GM19239 (cell line): ENCODE measurements at places on chromosomes 1 and 21.

GRCh38 chr1:87513966-87514660, 185.4 kb downstream of the LMO4 start:
- DNase-seq: no peak

DNA sequence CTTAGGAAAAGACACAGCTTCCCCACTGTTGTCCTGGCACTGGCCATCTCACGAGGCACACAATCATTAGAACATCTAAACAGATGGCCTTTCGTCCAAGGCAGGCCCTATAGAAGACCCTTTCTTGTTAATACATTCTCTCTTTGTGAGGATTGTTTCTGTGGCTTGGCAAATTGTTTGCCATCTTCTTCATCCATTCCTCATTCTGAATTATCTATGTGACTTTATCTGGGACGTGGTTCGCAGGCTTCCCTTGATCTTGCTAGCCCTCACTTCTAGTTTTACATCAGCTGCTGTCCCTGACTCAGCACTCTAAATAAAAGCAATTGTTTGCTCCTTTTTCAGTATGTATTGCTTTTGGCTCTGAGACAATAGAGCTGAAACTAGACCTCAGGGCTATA, 101.1 kb upstream of the ZC3H11B start:
- no peak for DNase-seq

GRCh38 chr1:230084408-230085177, 17.6 kb downstream of the GALNT2 start:
- no peak for DNase-seq

GRCh38 chr1:78301141-78301540, 189.6 kb upstream of the PTGFR start:
- no peak for DNase-seq

GRCh38 chr1:24489674-24490073, 13.0 kb upstream of the RCAN3 start:
- no peak for DNase-seq

GRCh38 chr1:91774520-91775203, 111.3 kb downstream of the TGFBR3 start:
- DNase-seq: no peak

GRCh38 chr1:6466023-6466422, at the start of gene TNFRSF25:
Gene TNFRSF25 (minus strand): TSS chr1:6466173. CDS start chr1:6466107, 66 bp downstream.
- DNase-seq: no peak

GRCh38 chr1:38997034-38997900, 6.2 kb downstream of the AKIRIN1 start:
- DNase-seq: no peak

DNA sequence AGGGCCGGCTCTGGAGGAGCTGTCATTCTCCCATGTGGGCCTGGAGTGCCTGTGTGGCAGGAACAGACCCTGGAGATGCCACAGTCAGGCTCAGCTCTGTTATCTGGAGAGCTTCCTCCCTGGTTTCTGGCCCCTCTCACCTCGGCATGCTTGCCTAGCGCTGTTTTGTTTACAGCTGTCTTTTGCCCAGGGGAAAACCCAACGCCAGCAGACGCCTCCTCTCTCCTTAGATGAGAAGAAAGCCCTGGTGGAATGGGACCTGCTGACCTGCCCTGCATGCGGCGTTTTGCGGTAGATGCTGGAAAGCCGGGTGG, 104.9 kb downstream of the CRYAA start:
- DNase-seq: no peak

DNA sequence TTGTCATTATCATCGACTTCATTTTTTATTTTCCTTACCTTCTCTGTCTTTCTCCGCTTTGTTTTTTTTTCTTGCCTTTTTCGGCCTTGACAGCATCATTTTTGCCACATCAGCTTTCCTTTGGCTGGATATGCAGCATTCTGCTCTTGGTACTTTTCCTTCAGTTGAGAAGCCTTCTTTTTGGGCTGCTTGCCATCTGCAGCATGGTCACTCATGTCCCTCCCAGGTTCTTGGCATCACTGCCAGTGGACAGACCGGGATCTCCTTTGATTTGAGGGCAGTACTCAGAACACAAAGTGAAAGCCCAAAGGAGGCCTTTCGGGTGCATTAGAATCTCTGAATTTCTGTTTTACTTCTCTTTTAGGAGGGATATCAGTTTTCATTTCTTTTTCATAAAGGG, 3.7 kb upstream of the PARP1 start:
- DNase-seq: no peak

- DNase-seq: no peak
Observed at GRCh38 chr1:176669782-176670181, 206.8 kb downstream of the PAPPA2 start.

DNA sequence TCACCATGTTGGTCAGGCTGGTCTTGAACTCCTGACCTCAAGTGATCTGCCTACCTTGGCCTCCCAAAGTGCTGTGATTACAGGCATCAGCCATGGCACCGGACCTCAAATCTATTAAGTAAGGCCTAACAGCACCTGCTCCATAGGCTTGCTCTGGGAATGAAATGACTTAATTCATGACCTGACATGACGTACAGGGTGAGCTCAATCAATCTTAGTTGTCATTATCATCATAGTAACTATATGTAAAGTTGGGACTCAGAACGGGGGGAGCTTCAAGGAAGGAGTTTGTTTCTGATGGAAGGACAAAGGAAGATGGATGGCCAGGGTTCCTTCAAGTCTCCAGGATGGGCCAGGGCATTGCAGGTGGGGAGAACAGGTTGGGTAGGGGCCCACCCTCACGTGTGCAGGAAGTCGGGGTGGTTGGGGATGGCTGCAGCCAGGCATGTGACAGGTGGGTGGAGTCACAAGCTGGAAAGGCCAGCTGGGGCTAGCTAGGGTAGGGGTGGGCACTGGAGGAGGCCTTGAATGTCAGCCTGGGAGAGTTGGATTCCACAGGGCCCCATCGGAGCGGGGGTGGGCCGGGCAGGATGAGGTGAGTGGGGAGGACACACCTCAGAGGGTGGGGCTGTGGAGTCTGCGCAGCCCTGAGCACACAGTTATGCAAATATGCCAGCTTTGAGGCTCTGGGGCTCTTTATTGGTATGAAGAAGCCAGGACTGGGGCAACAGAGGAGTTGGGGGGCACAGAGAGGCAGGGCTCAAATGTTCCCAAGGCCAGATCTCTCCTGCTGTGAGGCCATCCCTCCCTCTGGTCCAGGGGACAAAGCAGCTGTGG, 9.6 kb downstream of the TRIM62 start:
- DNase-seq: no peak

GRCh38 chr21:41406340-41406739, 19.7 kb upstream of the MX1 start:
- no peak for DNase-seq

DNA sequence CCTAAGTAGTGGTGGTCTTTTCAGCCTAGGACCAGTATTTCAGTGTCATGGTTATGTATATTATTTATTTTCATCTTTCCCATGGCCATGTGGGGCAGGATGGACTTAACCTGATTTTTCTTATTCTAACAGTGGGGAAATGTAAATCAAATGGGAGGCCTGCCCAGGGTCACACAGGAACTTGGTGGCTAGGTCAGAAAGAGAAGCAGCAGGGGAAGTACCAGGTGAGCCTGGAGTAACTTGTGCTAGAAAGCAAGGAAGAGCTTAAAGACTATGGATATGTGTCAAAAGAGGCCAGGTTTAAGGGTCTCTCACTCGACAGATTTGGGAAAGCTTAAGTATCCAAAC, 936 bp downstream of the ZFP69B start:
- no peak for DNase-seq

- no peak for DNase-seq
Observed at GRCh38 chr1:6960860-6961259, 175.6 kb downstream of the CAMTA1 start.

- no peak for DNase-seq
Observed at GRCh38 chr1:209607795-209608178, 24.3 kb downstream of the CAMK1G start.

GRCh38 chr1:175884369-175884768, 141.0 kb upstream of the TNR start:
- no peak for DNase-seq

- DNase-seq: peak; percentile 43
Observed at GRCh38 chr1:165928075-165928731, 100.8 kb downstream of the UCK2 start.

DNA sequence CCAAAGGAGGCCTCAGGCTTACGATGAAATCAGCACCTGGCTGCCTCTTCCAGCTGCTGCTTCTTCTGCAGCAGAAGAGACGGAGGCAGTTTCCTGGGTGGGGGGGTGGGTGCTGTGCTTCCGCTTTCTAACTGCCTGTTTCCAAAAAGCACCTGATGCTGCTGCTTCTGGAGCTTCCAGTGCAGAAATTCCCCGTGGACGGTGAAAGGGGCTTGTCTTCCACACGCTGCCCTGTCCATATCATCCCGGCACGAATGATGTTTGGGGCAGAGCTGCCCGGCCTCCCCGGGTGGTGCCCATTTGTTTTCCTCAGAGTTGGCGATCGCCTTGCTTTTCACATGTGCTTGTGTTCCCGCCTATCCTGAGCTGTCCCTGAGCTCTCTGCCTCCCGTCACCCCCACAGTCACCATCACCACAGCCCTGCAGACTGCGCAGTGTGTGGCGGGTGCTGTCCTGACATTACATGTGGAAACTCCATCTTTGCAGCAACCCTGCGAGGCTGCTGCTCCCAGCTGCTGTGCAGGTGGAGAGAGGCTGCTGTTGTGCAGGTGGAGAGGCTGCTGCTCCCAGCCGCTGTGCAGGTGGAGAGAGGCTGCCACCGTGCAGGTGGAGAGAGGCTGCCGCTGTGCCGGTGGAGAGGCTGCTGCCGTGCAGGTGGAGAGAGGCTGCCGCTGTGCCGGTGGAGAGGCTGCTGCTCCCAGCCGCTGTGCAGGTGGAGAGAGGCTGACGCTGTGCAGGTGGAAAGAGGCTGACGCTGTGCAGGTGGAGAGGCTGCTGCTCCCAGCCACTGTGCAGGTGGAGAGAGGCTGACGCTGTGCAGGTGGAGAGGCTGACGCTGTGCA, 1.8 kb downstream of the TTLL10 start:
- no peak for DNase-seq

- DNase-seq: no peak
Observed at GRCh38 chr1:228778961-228779360, 43.7 kb downstream of the RHOU start.

DNA sequence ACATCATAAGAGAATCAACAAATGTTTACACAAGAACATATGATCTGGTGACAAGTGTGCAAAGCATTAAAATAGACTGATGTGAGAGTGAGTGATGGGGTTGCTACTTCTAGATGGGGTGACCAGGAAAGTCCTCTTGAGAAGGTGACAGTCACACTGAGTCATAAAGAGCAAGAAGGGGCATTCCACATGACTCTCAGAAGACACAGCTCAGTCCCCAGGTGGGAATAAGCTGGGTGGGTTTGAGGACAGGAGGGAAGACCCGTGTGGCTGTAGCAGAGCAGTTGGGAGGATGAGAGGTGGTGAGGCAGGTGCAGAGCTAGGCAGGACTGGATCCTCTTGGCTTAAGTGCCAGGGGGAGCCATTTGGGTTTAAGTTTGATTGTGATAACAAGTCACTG, 53.1 kb downstream of the TNR start:
- DNase-seq: no peak

GRCh38 chr1:115062542-115063004, 26.7 kb downstream of the TSPAN2 start:
- no peak for DNase-seq

DNA sequence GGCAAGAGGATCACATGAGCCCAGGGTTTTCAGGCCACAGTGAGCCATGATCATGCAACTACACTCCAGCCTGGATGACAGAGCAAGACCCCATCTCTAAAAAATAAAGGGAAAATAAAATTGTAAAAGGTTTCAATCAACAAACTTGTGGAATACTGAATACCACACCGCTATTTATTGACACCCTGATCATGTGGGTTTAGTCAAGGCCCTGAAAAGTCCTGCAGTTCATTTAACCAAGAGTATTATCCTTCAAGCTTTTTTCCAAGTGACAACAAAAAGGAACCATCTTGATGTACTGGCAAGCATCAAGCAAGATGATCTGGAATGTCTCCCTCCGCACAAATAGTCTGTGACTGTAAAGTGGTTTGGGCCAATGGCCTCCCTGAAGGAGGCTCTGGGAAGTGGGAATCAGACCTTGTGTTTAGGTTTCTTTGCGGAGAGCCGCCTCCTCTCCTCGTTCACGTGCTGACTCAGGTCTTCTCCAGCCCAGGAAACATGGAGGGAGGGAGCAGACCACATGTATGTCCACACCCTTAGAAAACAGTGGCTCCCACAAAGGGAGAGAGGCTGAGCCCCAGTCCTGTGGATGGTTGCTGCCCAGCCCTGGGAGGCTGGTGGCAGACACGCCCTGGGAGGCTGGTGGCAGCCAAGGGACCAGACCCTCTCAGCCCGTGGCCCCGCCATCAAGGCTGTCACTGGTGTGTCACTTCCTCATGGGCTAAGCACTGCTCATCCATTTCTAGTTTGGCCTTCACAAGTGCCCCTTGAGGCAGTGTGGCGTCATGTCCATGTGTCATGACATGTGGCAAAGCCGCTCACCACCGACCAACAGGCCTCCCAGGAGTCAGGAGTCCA, 56.7 kb downstream of the RIPK4 start:
- no peak for DNase-seq

- DNase-seq: peak; percentile 61
Observed at GRCh38 chr1:157193702-157194391, 55.7 kb upstream of the ETV3 start.

DNA sequence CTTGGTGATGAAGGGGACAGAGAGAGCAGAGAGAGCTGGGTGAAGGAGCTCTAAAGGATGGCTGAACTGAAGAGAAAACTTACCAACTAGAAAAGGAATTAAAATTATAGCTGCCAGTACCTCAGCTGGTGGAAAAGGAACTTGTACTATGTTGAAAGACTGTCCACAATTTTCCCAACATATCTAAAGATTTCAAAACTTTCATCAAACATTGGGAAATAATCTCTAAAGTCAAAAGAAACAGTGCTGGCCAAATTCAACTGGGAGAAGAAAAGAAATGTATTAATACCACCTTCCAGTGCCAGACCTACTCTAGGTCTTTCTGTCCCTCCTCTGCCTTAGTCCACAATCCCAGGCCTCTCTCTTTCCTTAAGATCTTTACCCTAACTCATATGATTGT, 6.1 kb downstream of the SMG5 start:
- DNase-seq: no peak

DNA sequence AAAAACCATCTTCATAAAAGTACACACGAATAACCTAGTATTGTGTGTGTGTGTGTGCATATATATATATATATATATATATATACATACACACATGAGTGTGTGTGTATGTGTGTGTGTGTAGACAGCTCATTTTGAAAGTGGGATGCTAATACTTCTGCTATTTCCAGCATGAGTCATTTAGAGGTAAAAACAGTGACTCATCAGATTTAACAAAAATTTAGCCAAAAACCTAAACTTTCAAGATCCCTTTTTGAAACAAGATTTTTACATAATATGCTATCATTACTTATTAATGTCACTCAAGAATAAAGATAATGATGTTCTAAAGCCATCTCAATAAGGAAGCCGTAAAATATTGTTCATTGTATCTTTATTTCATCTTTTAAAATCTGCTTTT, 35.6 kb upstream of the ADGRL4 start:
- no peak for DNase-seq

DNA sequence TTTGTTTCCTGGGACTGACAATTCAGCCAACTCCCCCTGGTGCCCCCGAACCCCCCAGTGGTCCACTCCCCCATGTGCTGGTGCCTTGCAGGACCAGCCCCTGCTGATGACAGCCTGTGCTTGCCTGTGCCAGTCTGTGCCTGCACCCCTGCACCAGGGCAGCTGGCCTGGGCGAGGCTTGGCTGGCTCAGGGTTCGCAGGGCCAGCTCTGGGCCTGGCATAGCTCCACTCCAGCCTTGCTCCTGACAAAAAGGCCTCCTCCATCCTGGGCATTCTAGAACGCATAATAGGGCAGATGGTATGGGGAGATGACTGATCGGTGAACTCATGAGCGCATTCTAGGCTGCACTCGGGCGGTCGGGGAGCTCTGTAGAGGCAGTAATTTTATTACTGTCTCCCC, 5.4 kb downstream of the CNTN2 start:
- DNase-seq: no peak
